Bone marrow (tissue), 2 donors: ENCODE measurements at places on chromosomes 11 and 22.

DNA sequence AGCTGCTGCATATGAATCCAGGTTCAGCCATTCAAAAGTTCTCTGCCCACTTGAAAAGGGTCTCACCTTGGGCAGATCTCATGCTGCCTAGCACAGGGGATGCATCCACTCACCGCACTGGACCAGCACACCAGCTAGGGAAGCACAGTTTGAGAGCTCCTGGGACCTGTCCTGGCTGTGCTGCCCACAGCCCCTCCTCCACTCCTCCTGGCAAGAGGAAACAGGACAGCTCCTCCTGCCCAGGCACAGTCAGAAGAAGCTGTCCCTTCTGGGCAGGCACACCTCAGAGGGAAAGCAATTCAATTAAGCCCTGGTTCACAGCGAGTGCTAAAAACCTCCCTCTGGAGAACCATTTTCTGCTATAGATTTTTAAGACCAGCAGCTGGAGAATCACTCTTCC, 146.7 kb downstream of the ST3GAL4 start:
- DNase-seq, result no peak

DNA sequence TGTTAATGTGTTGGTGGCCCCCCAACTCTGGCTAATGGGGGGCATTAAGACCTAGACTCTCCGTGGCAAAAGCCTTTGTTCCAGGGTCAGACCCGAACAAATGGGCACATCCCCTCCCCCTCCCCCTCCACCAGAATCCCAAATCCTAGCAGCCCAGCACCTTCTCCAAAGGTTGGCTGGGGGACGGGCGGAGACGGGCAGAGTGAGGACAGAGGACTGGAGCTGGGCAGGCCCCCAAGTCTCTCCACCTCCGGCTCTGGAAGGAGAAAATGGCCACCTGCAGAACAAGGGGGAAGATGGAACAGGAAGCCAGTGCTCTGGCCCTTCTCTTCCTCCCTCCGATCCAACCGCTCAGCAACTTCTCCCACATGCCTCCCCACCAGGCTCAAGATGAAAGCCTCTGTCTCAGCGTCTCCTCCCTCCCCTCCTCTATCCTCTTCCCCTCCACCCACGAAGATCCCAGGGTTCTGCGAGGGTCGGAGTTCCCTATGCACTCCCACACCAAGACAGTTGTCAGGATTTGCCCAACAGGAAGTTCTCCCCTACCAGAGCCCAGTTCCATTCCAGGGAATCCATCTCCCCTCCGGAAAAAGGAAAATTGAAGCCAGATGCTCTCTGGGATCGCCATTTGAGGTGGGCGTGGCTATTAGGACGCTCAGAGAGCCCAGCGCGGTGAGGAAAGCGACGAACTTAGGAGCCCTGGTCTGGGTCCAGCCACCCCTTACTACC, 20.1 kb downstream of the ADA2 start:
- no peak for DNase-seq

- DNase-seq, result no peak
These were observed 163.4 kb downstream of the TRIM29 start for GRCh38 chr11:119974467-119974866.

DNA sequence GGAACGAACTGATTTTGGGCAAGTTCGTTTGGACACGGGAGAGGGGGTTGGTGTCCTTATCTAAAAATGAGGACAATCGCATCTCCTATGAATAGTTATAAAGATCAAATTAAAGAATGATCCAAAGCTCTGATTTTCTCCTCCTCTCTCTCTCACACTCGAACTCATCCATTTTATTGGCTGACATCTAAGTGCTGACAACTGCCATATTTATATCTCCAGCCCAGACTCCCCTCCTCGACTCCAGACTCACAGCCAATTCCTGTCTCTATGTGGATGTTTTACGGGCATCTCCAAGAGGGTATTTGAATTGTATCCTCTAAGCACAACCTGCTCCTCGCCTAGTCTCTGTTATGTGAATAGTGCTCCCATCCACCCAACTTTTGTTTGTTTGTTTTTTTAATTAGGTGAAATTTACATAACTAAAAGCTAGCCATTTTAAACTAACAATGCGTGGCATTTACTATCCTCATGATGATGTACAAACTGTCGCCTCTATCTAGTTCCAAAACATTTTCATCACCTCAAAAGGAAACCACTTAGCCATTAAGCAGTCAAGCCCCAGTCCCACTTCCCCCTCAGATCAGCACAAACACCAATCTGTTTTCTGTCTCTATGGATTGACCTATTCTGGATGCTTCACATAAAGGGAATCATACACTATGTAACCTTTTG, 4.0 kb downstream of the SYN3 start:
- no peak for DNase-seq

DNA sequence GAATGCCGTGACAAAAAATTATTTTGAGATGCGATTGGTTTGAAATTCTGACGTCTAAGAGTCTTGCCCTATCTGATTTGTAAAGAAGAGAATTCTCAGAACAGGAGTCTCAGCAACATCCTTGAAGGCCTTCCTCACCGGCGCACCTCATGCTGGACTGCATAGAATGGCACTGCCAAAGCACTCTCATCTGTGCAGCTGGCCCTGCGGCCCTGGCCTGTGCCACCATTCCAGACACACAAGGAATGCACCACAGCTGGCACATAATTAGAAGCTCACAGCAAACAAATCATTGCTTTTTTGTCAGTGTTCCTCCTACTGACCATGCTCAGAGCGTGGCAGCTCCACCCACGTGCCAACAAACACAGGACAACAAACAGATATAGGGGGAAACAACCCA, 166.0 kb downstream of the KIRREL3 start:
- DNase-seq, result no peak

GRCh38 chr11:120974965-120975364, 48.9 kb upstream of the TBCEL start:
- DNase-seq, result no peak

GRCh38 chr11:86551288-86552092, 120.9 kb downstream of the ME3 start:
- no peak for DNase-seq

GRCh38 chr11:78022397-78023396, at the start of gene KCTD14:
Gene KCTD14, minus strand, starts transcription at chr11:78023276. Its CDS starts 27 bp downstream, at chr11:78023249.
- no peak for DNase-seq

- DNase-seq, result no peak
These were observed 38.3 kb upstream of the CXCR5 start for GRCh38 chr11:118845369-118845768.

DNA sequence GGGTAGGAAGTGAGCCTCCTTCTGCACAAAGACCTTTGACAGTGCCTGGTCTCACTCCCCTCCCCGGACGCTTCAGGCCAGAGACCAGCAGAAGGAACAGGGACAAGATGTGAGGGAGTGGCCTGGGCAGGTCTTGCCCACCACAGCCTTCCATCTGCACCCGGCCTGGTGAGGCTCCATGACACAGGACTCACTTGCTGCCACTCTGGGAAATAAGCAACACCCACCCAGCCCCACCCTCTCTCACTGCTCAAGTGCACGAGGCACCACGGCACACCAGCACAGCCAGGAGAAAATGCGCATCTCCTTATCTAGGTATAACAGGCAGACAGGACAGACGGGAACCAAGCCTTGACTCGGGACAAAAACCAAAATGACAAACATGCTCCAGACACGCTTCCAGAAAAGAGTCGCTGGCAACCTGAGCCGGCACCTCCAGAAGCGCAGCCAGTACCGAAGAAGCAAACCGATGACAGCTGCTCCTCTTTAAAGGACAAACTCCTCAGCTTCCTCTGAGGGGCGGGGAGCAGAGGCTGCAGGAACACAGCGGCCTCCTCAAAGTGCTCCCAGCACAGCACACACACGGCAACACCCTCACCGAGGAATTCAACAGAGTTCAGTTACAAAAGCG, 41.7 kb downstream of the BRD1 start:
- no peak for DNase-seq

- DNase-seq, result no peak
These were observed 392.2 kb downstream of the TBC1D22A start for GRCh38 chr22:47154621-47155081.

- DNase-seq, result no peak
These were observed 150.7 kb downstream of the PKNOX2 start for GRCh38 chr11:125315079-125315740.

DNA sequence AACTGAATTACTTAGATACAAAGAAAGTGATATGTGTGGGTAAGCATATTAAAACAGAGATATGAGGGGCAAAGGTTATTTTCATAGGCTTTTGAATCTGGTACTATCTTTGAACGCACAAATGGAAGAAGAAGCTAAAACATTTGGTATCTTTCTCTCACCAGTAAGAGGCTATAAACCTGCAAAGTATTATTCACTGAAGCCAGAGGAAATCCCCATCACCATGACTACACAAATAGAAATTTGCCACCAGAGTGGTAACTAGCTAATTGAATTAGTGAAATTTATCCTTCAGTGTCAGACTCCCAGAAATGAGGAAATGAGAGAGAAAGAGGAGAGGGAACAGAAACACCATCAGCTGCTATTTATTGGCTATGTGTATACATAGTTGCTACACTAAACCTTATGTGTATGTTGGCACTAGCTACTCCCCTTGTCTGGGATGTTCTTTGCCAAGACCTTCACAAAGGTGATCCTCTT, 503.4 kb downstream of the DLG2 start:
- DNase-seq, result no peak

DNA sequence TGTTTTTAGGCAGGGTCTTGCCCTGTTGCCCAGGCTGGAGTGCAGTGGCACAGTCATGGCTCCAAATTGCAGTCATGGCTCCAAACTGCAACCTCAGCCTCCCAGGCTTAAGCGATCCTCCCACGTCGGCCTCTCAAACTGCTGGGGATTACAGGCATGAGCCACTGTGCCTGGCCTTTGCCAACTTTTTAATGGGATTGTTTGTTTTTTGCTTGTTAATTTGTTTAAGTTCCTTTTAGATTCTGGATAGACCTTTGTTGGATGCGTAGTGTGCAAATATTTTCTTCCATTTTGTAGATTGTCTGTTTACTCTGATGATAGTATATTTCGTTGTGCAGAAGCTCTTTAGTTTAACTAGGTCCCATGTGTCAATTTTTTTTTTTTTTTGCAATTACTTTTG, 10.0 kb upstream of the SCGB1D1 start:
- no peak for DNase-seq

DNA sequence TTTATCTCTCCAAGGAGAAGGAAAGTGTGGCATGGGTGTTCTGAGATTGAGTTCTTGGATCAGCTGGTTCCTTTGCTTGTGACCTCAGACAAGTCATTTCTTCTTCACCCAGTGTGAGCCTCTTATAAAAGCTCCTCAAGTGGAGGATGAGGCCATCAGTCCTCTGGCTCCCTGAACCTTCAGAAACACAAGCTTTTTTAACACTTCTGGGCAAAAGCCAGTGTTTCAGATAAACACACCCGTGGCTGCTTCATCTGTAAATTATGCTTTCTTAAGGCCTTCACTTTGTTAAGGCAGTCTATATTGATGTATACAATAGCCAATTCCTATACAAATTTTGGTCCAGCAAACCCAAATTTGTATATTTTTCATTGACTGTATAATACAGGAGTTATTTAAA, 179.9 kb downstream of the DBX1 start:
- no peak for DNase-seq

- DNase-seq, result no peak
These were observed 152.3 kb downstream of the FEZ1 start for GRCh38 chr11:125343718-125344131.

- DNase-seq, result no peak
These were observed 28.1 kb downstream of the INTS4 start for GRCh38 chr11:77966338-77966737.

GRCh38 chr11:115180272-115180671, 323.9 kb downstream of the CADM1 start:
- no peak for DNase-seq

DNA sequence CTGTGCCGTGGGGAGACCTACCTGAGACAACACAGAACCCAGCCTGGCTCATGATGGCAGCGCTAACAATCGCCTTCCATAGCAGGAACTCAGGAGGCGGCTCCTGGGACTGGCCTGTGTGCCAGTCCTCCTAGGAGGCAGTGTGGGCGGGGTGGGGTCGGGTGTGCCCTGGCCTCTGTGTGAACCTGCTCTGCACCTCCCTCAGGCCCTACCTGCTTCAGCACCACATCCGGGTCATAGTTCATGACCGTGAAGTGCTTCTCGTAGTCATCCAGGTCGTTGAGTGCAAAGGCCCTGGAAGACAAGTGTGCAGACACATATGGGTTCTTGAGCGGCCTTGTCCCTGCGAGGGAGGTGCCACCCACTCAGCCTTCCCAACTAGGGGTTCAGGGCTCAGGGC, 15.3 kb downstream of the TTLL12 start:
- DNase-seq, result no peak

- DNase-seq, result no peak
These were observed 20.1 kb upstream of the EIF3D start for GRCh38 chr22:36549033-36549432.

DNA sequence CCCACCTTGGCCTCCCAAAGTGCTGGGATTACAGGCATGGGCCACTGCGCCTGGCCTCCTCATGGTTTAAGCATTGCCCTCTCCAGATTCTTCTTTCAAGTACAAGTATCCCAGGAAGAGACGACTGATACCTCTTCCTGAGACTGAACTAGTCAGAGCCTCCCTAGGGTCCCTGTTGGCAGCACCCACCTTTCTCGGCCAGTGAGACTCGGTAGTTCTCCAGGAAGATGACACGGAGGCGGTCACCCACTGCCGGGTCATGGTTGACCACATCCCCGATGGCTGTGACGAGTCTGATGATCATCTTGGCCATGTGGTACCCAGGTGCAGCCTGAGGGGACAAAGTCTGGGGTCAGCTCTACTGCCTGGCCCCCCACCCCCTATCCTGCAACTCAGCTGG, 7.2 kb upstream of the RASGRP2 start:
- DNase-seq, result no peak

DNA sequence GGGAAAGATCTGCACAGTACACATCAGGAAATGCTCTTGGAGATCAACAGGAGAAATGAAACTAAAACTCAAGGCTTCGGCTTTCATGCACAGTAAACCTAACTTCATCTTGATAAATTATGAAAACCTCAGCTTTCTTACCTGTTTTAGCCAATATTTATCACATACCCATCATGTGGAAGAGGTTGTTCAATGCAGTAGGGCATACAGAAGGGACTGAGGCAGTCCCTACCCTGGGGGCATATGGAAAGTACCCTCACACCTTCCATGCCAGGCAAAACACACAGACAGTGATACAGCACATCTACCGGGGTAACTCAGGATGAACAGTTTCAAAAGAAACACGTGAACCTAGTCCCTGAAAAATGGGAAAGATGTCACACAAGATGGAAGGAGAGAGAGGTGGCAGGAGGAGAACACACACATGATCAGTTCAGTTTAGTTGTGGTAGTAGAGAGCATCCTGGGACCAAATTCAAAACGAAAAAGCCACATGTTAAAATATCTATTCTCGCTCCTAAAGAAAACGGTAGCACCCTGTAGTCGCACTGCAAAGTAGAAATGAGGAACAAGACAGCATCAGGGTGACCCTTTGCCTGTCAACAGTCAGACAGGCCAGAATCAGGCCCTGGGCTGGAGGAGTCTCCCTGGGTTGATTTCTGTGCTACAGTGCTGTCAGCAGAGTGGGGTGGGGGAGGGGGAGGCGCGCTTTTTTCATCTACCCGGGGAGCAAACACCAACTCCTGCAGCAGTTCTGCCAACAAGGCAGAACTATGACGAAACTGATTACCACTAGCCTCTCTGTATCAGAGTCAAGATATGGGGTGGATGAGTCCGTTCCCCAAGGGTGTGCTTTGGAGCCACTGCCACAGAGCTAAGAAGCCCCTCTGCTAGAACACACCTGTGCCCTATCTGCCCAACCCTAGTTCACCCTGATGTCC, 1.3 kb downstream of the HIRA start:
- no peak for DNase-seq
